ENCODE measurements at places on chromosomes 7 and 10.

DNA sequence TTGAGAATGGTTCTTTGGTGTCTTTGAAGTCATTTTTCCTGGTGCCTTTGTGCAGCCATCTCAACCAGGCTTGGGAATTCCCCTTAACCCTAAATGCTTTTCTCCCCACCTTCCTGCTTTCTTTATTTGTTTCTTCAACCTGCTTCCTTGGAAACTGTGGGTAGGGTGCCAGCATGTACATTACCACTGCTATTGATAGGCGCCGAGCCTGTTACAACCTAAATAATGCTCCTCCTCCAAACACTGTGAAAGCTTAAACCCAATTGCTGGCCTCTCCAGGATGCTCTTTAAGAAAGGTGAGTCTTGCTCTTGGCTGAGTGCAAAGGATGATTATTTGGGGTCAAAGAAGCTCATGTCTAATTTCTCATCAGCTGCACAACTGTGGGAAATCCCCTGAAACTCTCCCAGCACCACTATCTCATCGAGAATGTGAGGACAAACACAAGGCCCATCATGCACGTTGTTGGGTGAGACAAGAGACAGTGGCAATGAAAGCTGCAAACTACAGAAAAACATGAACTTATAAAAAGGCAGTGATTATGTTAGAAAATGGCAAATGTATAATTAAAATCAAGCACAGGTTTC is 285.5 kb upstream of the IGFBP3 start:
- no peak for DNase-seq

GRCh38 chr10:119306986-119307392 is 99.6 kb downstream of the GRK5 start:
- DNase-seq = no peak

DNA sequence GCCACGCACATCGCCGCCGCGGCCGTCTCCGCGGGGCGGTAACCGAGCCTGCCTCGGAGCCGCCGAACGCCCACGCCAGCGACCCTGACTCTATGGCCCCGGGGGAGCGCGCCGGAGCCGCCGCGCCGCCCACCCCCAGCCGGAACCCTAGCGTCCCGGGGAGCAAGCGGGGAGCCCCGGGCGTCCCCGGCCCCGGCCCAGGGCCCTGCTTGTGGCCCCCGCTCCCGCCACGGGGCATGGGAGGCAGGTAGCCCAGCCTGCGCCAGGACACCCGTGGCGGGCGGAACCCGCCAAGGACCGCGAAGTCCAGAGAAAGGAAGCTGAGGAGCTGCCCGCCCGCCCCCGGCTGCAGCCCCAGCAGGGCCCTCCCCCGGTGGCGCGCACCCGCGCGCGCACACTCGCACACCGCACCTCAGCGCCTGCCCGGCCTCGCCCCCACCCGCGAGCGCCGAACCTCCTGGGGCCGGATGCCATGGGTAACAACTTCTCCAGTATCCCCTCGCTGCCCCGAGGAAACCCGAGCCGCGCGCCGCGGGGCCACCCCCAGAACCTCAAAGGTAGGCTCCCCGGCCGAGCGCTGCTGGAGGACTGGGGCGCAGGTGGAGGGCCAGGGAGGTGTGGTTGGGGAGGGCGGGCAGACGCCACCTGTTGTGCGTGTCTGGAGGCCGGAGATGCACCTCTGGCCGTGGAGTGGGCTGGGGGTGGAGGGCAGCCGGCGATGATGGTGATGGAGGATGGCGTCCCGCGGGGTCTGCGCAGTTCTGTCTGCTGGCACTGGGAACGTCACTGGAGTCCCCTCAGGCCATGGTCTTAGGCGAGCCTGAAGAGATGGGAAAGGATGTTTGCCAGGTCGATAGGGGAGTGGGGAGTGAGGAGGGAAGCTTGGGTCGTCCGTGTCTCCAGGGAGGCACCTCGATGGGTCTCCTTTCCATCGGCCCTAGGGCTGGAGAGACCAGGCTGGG is 692 bp downstream of the NEURL1 start:
- no peak for DNase-seq

GRCh38 chr7:90190995-90191394 is 20.5 kb upstream of the STEAP2 start:
- no peak for DNase-seq

- DNase-seq = no peak
These were observed 33.3 kb downstream of the FOXK1 start for GRCh38 chr7:4715410-4715776.

GRCh38 chr7:7051206-7051877 is 131.0 kb upstream of the C1GALT1 start:
- no peak for DNase-seq

DNA sequence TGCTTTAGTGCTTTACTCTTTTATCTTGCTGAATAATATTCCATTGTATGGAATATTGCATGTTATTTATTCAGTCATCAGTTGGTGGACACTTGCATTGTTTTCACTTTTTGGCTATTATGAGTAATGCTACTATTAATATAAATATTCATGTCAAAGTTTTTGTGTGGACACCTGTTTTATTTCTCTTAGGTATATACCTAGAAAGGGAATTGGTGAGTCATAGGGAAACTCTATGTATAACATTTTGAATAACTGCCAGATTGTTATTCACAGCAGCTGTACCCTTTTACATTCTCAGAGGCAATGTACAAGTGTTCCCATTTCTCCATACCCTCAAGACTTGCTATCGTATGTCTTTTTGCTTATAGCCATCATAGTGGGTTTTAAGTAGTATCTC is 268.7 kb downstream of the SEMA3A start:
- no peak for DNase-seq

DNA sequence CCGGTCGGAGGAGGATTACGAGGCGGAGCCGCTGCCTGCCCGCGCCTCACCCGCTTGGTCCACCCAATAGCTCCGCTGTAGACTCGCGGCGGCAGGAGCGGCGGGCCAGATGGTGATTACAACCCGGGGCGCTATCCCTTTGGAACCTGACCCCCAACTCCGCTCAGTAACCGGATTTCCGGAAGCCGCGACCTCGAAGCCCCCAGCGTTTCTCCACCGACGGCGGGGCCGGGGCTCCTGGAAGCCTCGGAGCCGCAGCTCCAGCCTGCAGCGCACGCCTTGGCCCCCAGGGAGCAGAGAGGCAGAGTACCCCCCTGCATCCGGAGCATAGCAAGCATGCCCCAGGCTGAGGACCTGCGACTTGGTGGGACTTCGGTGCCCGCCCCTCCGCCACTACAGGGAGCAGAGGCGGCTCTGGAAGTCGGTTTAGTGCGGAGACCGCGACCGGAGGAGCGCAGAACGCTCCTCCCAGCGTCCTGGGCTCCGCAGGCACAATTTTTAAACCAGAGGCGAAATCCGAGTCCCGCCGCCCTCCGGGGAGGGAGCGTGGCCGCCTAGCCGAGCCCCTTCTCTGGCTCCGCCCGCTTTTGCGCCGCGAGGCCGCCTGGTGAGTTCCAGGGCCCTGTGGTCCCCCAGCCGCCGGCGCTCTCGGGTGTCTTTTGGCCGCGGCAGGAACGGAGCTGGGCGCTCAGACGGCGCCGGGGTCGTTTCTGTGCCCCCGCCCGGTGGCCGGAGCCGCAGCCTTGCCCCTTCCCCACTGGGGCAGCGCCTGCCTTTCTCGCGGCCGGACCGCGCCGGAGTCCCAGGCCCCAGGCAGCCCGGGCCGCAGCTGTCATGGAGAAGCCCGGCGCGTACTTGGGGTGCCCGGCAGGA is 28.2 kb upstream of the BMS1 start:
- DNase-seq = no peak

GRCh38 chr10:63346015-63346441 is 119.7 kb downstream of the JMJD1C start:
- DNase-seq = no peak

- DNase-seq = no peak
These were observed 73.5 kb downstream of the CUX1 start for GRCh38 chr7:101890749-101891523.

GRCh38 chr10:43141421-43141820 is 3.2 kb downstream of the CSGALNACT2 start:
- no peak for DNase-seq

GRCh38 chr7:117264716-117265115 is 58.1 kb downstream of the WNT2 start:
- no peak for DNase-seq

GRCh38 chr7:35004531-35005095 is 32.7 kb downstream of the DPY19L1 start:
- DNase-seq = no peak

GRCh38 chr7:120842121-120842621 is 15.8 kb downstream of the TSPAN12 start:
- peak; percentile 11 for DNase-seq

DNA sequence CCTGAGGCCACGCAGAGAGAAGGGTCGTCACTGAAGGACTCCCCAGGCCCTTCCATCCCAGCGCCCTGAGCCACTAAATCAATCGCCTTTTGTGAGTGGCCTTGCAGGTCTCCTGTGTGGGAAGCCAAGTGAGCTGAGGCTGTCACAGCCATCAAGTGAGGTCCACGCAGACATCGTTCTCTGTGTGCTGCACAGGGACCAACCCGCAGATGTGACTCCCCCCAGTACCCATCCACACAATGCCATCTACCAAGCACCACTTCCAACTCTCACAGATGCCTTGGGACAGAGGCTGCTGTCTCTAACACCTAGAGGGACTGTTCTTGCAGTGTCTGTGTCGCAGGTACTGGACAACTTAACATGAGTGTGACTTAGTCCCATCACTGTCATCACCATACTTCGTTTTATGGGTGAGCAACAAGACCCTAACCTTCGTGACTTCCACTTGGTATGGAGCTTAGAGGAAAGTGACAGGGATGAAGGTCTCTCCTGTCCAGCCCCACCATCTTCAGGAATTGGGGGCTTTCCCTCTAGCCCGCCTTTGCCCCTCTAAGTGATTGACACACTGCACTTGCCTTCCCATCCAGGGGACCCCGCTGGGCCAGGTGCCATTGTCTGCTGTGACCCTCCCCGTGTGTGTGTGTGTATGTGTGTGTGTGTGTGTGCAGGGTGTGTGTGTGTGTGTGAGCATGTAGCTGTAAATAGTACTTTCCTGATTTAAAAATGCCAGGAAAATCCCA is 51.4 kb upstream of the TMEM72 start:
- no peak for DNase-seq

DNA sequence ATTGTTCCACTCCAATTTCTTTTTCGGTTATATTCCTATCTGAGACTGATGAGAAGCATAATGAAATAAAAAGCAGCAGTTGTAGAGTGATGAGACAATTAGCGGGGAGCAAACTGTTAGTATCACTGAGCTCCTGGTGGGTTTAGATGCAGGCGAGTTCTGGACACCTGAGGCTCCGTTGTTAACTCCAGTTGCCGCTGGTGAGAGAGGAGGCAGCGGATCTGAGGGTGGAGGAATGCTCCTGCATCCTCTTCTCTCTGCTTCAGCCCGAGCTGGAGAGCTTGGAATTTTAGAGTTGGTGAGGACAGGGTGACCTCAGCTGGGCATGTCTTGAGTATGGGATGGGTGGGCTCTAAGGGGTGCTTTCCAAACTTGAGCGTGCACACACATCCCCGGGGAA is 31.4 kb downstream of the LRMDA start:
- no peak for DNase-seq

GRCh38 chr10:70272925-70273316 is 10.9 kb downstream of the NPFFR1 start:
- DNase-seq = no peak

DNA sequence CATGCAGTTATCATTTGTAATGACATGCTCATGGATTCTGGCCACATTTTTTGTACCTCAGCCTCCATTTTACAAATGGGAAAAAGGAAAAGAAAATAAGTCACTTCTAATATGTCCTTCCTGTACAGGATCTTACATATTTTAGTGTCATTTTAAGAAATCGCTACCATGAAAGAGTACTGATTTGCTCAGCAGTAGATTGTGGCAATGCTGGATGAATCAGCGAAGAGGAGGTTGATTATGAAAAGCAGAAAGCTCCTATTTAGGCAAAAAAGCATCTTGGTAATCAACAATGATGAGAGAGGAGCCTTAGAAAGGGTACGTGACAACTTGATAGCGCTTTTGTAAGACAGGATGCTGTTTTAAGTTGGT is 522.9 kb downstream of the PARD3 start:
- DNase-seq = no peak

DNA sequence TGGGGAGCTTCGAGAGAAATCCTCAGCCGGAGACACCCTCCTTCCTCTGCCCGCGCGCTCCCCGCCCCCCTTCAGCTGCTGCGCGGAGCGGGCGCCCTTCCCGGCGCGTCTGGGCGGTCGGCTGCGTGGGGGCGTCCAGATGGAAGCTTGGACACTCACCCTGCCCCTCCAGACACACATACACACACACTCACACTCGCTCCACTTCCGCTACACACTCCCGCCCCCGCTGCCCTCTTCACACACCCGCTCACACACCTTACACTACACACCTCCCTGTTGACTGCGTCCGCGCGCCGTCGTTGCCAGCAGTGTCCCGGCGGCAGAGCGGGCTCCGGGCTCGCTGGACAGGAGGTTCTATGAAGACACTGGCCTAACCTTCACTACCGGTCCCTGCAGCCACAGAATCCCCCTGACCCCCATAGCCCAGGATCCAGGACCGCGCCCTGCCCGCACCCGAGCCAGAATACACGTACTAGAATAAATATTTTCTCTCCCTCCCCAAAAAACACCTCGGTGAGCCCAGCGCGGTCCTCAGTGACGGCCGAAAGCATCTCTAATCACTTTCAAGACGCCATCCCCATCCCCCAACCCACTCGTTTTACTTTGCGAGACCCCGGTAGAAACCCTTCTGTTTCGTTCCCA is 1.1 kb upstream of the EGR2 start:
- no peak for DNase-seq

GRCh38 chr10:127978481-127978880 is 71.6 kb downstream of the PTPRE start:
- DNase-seq = no peak

DNA sequence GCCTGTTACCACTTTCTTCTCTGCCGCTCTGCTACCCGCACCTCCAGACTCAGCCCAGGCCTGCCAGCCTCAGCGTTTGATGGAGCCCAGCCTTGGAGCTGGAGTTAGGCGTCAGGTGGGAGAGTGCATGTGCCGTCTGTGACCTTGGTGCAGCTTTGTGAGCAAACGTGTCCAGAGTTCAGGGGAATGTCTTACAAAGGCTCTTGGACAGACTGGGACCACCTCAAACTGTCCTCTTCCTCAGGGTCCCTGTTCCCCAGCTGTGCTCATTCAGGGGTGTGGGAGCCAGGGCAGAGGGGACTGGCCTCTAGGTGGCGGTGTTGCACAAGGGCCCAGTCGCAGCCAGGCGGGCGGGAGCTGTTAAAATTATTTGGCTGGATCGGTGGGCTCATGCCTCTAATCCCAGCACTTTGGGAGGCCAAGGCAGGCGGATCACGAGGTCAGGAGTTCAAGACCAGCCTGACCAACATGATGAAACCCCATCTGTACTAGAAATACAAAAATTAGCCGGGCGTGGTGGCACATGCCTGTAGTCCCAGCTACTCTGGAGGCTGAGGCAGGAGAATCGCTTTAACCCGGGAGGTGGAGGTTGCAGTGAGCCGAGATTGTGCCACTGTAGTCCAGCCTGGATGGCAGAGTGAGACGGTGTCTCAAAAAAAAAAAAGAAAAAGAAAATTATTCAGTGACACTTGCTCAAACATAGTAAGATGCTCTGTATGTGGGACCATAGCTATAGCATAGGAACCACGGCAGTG is 89.2 kb downstream of the ADCY1 start:
- no peak for DNase-seq

- peak; percentile 57 for DNase-seq
These were observed 25.2 kb downstream of the SMNDC1 start for GRCh38 chr10:110279407-110279986.

GRCh38 chr7:42159130-42159529 is 77.9 kb downstream of the GLI3 start:
- DNase-seq = no peak

GRCh38 chr10:93288679-93289634 is 193.2 kb downstream of the MYOF start:
- peak; percentile 38 for DNase-seq

All from NCI-H1436 (cell line).